GM06990 (cell line): ENCODE measurements at places on chromosomes 2 and 18.

DNA sequence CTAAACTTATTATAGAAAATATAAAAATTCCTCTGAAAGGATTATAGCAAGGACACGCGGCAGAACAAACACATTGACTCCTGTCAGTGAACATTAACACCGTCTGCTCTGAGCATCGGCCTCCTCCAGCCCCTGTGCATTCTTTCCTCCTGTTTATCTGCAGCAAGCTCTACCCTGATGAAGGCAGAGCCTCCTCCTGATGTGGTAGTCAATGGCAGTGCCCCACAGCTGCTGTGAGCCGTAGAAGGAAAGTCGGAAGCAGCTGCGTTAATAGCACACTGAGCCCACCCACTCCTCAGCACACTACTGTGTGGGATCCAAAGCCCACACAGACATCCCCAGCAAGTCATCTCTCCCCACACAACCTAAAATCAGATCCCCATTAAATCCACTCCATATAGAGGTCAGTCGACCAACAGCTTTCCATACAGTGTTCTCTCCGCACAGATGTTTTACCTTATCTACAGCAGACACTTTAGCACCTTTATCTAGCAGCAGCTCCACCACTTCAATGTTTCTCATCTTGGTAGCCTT, 41.0 kb downstream of the KIDINS220 start:
- DNase-seq, result no peak

DNA sequence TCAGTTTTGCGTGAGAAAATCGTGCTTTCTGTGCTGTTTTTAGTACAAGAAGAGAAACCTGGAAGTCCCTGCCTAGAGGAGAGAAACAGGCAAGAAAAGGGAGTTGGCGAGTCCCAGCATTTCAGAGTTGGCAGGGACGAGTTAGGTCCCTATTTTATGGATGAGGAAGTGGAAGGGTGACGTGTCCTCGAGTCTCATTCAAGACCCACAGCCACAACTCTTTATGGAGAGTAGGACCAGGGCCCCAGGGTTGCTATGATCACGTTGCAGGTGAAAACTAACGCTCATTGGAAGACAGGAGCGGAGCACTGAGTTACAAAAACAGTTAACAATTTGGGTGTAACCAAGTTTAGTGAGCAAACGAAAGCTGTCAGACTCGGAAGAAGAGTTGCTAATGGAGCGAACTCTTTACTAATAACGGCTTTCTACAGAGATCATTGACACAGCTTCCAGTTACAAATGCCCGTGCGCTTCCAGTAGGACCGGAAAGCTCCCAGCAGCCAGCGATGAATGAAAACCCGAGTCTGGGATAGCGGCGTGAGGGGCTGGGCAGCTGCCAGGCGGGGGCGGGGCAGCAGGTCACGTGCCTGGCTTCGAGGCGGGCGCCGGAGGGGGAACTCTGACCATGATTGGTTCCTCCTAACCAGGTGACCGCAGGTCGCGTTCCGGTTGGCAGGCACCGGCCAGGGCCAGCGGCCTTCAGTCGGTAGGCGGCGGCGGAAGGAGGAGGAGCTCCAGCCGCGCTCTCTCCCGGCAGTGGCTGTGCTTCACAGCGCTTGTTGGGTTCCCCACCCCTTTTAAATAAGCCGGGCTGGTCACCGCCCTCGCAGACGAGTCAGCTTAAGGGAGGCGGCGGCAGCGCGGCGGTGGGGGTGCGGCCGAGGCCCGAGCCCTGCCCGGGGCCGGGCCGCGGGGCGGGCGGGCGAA, at the start of gene CCNYL1:
Gene CCNYL1 (plus strand): TSS at position 827 of the 927 bp plus-strand sequence. CDS start 257 bp downstream, outside the sequence.
- peak; percentile 99 for DNase-seq

DNA sequence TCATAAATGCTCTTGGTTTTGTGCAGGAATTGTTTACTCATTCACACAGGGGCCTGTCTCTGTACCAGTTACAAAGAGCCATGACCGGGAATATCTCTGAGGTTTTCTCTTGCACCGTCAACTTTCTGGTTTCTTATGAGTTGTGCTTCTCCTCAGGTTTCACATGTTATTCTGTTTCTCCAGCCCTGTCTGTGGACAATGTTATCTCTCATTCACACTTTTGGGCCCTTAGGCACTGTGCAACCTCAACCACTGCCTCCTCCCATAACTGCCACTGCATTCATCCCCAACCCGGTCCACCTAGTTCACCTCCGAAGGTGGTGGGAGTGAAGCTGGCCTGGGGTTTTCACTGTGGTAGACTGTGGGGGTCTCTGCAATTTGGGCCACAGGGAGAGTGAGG, 22.5 kb upstream of the NEDD4L start:
- DNase-seq, result no peak

DNA sequence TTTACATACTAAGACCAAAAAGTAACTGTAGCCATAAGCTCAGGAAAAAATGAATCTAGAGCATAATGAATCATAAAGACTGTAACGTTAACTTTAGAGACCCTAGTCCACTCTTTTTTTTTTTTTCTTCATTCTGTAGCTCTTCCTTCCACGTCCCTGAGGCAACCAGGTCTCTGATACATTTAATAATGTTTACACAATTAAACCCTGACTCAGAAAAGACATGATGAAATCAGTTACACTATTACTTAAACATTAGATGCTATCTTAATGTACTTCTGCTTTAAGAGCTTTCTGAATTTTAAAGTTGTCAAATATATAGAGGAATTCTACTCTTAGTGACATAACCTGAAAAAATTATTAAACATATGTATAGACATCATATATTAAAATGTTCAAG, 1121.5 kb upstream of the DDX18 start:
- DNase-seq, result no peak

GRCh38 chr2:239223310-239224198, 177.3 kb downstream of the HDAC4 start:
- no peak for DNase-seq

DNA sequence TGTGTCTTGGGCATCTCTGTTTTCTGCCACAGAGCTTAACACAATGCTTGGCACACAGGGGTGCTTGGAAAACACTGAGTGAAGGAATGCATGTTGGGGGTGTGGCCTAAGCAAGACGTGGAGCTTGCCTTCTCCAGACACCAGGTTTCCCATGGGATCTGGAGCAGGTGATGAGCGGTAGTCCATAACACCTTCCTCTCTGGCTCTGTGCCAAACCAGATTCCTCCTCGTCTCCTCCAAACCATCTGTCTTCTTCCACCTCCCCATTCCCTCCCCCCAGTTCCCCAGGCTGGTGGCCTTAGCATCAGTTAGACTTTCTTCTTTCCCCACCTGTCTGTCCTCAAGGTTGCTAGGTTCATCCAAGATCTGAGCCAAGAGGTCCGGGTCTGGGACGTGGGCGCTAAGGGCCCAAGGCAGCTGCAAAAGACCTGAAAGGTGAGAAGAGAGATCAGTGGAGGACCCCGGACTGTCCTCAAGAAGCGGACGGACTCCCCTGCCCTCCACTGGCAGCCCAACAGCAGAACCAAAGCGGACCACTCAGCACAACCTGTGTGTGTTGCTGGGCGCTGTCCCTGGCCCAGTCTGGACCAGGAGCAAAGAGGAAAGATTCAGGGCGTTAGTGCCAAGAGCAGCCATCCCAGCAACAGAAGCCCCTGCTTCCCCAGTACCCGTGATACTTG, 1.2 kb upstream of the ITM2C start:
- DNase-seq, result peak; percentile 11

- DNase-seq, result no peak
These were observed 219.7 kb upstream of the PKDCC start for GRCh38 chr2:41828052-41828643.

- no peak for DNase-seq
These were observed 4.1 kb downstream of the ABCG8 start for GRCh38 chr2:43842866-43843226.

DNA sequence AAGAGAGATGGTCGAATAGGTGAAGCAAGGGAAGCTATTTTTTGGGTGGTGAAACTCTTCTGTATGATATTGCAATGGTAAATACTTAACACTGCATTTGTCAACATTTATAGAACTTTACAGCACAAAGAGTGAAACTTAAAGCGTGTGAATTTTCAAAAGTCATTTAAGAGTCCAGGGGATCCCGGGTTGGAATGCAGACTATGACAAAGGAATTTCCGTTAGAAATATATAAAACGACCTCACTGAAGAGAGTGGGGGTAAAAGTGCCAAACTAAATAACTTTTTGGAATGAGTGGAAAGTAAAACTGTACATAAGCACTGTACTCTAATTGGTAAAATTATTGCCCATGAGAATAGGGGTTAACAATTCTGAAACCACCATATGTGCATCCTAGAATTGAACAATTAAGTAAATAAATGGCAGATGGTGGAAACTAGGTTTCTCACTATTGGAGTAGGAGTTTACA, 191.0 kb upstream of the FN1 start:
- DNase-seq, result peak; percentile 20

DNA sequence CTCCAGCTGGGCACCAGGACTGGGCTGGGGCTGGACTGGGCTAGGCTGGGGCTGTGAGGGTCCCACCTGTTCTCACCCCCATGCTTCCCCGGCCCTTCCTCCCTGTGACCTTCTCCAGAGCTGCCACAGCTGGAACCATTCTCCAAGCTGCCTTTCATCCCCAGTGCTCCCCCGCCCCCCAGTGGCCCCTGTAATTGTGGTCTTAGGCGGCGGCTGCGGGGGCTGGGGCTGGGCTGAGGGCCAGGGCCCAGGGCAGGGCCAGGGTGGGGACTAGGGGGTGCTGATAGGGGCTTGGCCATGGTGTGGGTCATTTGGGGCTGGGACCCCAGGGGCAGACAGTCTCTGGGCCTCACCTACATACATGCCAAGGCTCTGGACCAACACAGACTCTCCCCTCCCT, 2.8 kb upstream of the WNT10A start:
- no peak for DNase-seq

DNA sequence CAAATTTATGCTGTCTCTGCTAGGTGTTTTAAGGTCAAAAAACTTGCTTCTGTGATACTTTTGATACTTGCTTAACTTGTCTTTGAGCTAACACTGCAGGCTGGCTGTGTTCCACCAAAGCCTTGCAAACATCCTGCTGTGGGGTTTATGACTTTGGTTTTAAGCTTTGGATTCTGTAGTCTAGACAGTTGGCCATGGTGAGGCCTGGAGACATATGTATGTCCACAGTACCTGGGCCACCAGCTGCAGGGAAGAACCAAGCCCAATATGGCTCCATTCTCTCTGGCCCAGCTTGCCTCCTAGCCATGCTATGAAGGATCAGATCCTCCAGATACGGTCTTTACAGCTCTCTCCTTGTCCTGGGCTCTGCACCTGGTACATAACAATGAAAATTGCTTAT, 113.9 kb downstream of the INO80D start:
- no peak for DNase-seq
